Esophagus muscularis mucosa (tissue), 4 donors: ENCODE measurements at places on chromosomes 3 and 15.

DNA sequence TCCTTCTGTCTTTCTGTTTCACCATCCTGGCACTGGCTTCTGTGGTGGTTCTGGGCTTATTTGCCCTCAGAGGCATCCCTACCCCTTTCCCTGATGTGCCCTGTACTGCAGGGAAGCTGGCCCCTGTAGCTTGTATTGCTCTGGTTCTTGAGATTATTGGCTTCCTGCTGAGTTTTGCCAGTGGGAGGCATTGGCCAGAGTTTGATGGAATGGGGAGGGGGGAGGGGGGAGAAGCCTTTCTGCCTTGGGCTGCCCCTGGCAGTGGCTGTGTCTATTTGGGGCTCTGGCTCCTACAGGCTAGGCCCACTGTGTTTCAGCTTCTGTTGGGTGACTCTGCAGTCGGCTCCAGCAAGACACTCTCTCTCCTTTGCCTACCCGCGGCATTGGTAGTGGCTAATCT, 41.6 kb upstream of the SEMA6D start:
- DNase-seq, result no peak

- DNase-seq, result no peak
These were observed 157.8 kb upstream of the ROPN1 start for GRCh38 chr3:124149771-124150170.

DNA sequence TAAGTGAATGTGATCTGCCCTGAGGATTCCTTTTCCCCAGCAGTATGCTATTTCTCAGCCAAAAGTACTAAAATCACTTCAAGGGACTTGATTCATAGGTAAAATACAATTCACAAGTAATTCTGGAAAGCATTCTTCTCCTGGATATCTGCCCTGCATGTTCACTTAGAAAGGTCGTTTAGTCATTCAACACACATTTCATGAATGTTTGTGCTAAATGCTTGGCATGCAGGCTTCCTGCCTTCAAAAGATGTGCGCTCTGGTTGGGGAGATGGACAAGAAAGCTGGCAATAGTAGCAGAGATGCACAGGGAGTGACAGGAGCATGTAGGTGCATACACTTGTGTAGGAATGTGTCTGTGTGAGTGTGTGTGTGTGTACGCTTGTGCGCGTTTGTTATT, 360.7 kb downstream of the PTPRG start:
- peak; percentile 31 for DNase-seq

GRCh38 chr3:8767667-8768363, 1.6 kb downstream of the OXTR start:
- DNase-seq, result peak; percentile 53

- DNase-seq, result no peak
These were observed 25.6 kb downstream of the SLCO3A1 start for GRCh38 chr15:91879158-91879557.

- no peak for DNase-seq
These were observed 125.1 kb upstream of the IQSEC1 start for GRCh38 chr3:13198264-13198879.

GRCh38 chr3:140315955-140316354, 361.9 kb upstream of the TRIM42 start:
- DNase-seq, result no peak

DNA sequence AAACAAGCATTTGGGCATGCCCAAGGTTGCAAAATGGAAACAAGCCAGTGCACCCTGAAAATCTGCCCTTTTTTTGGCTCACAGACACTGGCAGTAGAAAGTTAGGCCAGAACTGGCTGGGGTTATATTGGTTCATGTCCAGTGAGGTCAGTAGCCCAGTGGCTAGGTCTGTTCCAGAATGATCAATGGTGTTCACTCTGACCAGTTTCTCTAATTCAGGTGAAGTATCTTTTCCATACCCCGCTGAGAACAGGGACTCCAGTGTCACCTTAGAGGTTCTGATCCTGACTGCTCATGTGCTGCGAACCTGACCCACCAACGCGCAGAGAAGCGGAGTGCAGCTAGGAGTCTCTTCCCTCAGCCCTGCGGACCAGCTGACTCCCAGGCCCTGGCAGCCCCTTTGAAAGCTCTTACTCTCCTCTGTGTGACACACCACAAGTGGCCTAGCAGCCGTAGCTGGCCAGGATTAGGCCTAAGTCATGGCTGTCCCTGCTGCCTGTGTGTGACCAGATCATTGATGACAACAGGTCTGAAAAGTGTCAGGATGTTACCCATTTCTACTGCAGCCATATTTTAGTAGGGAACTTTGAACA, 123.5 kb downstream of the GHSR start:
- DNase-seq, result no peak

GRCh38 chr15:90334304-90334731, 17.8 kb upstream of the ZNF774 start:
- DNase-seq, result no peak

DNA sequence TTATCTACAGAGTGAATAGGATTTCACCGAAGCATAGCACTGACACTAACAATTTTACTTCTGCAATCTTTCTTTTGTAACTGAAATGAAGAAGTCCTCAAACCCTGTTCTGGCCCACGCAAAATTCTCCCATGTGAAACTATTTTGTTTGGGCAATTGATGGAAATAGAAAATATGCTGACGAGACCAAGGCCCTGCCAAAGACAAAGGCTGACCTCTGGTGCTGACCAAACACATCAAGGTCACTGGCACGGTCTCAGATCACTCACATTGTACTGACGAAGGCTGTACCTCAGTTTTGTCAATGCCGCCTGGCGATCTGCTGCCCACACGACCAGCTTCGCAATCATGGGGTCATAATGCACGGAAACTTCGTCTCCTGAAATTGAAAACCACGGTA, 58.4 kb upstream of the DCUN1D1 start:
- DNase-seq, result no peak

GRCh38 chr3:113275929-113276750, 64.8 kb downstream of the BOC start:
- DNase-seq, result no peak

DNA sequence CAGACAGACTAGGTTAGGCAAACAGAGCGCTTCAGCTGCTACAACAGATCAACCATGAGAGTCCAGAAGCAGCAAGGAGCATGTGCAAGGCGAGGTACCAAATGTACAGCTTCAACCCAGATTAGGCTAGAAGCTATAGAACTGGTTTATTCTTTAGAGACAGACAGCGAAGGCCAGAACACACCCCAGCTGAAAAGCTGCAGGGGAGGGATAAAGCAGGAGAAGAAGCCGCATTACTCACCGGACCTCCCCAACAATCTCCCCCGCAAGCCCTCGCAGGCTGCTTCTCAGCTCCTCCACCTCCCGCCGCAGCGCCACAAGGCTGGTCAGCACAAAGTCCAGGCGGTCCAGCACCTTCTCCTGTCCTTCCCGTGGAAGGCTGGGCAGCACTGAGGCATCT, 3.3 kb downstream of the RMDN3 start:
- DNase-seq, result no peak

- DNase-seq, result no peak
These were observed 624.6 kb downstream of the ZPLD1 start for GRCh38 chr3:103059432-103059831.

GRCh38 chr3:18494251-18494650, 69.1 kb upstream of the SATB1 start:
- DNase-seq, result no peak

DNA sequence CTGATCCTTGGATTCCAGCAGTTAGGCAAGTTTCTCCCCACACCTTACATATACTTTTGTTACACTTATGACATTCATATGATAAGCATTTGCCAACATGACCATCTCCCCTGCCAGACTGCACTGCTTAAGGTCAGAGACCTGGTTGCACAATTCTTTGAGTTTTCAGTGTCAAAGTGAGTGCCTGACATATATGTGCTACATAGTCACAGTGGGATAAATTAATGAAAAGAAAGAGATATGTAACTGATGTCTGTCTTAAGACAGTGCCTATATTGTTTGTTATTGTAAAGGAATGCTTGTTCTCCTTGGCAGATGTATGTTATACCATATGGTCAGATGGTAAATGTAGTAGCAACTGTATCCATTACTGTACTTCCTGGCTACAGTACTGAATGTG, 3.5 kb upstream of the DCUN1D1 start:
- no peak for DNase-seq

- DNase-seq, result no peak
These were observed 213.1 kb upstream of the NECTIN3 start for GRCh38 chr3:110858549-110858948.

DNA sequence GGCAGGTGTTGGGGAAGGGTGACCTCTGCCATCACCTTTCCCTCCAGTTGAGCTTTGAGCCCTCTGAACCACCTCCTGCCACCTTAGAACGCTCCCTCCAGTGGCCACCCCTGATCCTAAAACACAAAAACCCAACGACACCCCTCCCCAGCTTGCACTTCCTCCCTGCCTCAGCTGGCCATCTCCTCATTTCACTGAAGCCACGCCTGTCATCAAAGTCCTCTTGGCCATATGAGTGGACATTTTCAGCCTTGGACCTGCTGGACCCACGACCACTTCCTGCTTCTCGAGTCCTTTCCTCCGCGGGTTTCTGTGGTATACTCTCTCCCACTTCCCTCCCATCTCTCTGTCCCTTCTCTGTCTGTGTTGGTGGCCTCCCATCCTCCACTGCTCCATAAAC, 48.5 kb upstream of the NR2C2 start:
- DNase-seq, result no peak

DNA sequence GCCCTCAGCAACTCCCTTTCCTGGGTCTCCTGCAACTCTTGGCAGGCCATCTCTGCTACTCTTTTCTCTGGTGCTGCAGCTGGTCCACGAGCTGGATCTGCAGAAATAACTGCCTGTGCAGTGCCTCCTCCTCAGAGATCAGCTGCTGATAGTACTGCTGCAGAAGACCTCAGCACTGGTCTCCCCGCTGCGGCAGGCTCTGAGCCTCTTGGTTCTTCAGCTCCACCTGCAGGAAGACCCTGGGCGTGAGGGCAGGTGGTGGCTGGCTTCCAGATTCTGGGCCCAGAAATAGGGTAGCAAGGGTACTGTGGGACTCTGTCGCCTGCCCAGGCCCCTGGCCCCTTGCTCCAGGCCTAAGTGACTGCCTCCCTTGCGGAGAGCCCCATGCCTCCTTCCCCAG, 79.7 kb upstream of the C2CD4B start:
- DNase-seq, result no peak

- DNase-seq, result no peak
These were observed 19.0 kb upstream of the C15orf61 start for GRCh38 chr15:67501836-67502461.

DNA sequence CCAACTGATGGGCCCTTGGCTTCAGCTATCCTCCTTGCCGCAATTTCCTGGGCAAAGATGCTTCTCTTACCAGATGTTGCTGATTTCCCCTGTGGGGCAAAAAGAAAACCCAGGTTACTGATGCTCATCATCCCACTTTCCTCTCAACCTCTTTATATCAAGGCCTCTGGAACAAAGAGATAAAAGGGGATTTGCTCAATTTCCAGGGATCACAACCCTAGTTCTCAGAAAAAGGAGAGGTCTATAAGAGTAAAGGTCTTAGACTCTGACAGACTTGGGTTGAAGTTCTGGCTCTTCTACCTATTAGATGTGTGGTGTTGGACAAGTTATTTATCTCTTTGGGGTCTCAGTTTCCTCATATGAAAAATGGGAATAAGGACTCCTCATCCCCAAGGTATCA, 8.5 kb downstream of the RPAP1 start:
- DNase-seq, result no peak

DNA sequence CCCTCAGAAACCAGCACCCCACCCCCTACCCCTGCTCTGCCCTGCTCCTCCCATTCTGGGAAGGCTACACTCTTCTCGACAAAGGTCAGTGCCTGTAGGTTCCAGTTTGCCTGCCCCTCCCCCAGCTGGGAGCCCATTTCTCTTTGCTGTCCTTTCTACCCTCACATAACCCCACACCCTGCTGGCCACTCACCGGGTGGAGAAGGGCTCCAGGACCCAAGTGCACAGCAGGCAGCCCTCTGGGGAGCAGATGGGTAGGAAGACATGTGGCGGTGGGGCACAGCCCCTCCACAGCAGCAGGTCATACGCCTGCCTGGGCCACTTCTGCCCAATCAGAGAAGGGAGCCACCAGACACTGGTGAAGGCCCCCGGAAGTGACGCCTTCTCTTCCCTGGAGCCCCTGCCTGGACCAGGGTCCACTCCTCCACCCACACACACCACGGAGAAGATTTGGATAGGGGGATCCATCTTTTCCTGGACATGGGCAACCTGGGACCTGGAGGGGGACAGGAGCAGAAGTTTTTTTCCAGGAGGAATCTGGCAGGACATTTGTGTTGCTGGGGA, at the start of gene THPO:
Gene THPO, minus strand, starts transcription at position 326 of the 564 bp plus-strand sequence. CDS start 1,948 bp downstream, outside the sequence.
- DNase-seq, result no peak

GRCh38 chr3:39435006-39435748, 28.7 kb downstream of the RPSA start:
- DNase-seq, result no peak

DNA sequence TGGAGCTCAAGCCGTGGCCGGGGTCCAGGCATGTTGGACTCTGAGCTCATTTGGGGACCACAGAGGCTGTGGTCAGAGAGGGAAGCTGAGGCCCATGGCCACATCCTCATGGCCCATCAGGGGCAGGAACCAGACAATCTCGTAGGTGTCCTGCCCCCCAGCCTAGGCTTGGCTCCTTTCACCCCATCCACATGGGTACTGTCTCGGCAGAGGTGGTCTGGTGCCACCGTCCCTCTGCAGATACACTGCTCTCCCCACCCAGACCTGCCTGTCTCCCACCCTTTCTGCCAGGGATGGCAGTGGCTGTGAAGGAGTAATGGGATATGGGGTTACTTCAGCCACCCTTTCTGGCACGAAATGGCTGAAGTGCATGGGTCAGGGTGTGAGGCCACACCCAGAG, 7.9 kb downstream of the PRSS50 start:
- DNase-seq, result no peak

DNA sequence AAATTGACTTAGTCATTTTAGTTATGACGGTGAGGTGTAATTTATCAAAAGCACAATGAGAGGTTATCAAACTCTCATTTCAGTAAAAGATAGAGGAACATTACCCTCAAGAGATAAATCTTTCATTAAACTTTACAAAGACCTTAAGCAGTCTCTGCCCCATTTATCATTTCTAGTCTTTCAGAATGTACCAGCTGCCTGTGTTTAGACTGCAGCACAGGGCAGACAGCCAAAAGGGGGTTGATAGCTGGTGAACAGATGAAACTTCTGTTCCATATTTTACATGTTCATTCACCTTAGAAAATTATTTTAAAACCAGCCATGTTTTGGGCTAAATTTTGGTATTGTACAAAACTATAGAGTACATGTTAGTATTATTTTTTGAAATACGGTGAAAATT, 514.6 kb upstream of the CNTN3 start:
- DNase-seq, result no peak

- no peak for DNase-seq
These were observed 600.2 kb upstream of the GRM7 start for GRCh38 chr3:6260551-6261191.
